ENCODE measurements at places on chromosomes 13 and 19. TPM values are rescaled to one million over a fixed set of nuclear protein-coding genes. Genes with fewer than 3 reads are reported as not detected.

DNA sequence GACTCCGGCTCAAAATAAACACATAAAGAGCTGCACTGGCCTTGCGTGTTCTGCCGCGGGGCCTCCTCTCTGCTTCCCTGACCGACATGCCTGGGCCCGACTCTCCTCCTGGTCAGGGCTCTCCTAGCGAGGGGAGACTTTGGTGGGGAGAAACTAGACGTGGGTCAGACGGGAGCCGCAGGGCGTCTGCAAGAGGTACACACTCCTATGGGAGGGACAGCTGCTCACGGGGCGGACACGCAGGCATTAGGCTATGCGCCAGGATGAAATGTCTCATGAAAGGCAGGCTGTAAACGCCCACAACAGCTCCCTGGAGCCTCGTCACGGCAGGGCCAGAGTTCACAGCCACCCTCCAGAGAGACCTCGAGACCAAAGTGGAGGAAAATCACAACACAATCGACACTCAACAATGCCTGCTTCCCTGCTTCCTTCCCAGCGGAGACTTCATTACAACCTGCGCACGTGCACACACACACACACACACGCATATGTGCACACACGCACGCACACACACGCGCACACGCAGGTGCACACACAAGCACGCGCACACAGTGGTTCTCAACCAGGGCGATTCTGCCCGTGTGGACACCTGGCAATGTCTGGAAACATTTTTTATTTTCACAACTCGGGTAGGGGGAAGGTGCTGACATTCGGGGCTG lies 5.8 kb downstream of the SLC39A3 start:
- no peak for DNase-seq

DNA sequence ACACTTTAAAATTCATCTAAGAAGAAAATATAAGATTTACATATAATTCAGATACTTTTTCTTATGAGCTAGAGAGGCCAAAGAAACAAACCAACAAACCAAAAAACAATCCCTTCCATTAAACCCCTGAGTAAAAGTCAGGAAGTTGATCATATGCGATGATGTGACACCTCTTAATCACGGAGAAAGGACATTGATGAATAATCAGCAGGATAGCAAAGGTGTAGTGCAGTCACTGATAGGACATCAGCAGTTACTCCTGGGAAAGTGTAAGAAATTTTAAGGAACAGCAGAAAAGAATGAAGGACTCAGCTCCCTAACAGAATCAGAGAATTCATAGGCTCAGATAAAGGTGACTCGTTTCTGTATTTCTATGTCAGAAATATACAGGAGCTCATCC lies 202.4 kb upstream of the EDNRB start:
- DNase-seq = no peak

Gene ERICH4
- total RNA-seq = not detected

Gene TMC4
- 0.27 TPM for total RNA-seq

- no peak for DNase-seq
These were observed 108.5 kb downstream of the PAN3 start for GRCh38 chr13:28246891-28247290.

GRCh38 chr13:27793507-27794367 lies 1.5 kb downstream of the GSX1 start:
- no peak for DNase-seq

DNA sequence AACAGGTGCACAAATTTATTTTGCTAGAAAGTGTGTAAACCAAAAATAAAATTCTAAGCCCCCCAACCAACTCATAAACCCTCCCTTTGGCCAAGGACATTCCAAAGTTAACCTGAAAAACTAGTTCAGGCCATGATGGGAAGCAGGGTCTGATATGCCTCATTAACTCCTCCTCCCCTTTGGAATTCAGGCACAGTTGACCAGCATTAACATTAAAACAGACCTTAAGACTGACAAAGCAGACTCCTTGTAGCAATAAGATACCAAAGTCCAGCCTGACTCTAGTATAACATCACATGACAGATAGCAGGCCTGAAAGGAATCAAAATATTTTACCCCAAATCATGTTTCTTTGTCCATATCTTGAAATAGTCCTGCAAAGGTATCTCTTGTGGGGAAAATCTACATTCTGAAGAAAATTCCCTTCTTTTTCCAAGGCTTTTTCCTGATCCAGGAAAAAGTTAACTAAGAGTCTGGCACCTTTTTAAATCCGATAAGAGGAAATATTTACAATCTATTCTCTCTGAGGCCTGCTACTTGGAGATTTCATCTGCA lies 19.7 kb downstream of the NEK5 start:
- DNase-seq = no peak

DNA sequence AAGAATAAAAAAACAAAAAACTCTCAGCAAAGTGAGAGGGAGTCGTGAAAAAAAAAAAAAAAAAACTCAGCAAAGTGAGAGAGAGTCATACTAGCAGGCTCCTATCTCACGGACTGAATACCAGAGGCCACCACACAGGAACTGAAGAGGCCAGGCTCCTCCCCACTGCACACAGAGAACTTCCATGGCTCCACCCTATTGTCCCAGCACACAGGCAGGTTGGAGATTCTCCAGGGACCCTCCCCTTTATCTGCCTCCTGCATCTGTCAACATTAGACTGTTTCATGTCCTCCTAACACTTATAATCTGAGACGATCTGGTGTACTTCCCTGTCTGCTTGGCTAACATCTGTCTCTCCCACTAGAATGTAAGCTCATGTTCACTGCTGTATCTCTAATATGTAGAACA lies 37.0 kb upstream of the FARP1 start:
- DNase-seq = no peak

GRCh38 chr19:50324331-50324730 lies 4.8 kb downstream of the KCNC3 start:
- no peak for DNase-seq
